ENCODE measurements at places on chromosomes 12 and 14.

GRCh38 chr14:104341532-104342434, 203.4 kb downstream of the KIF26A start:
- DNase-seq: peak; percentile 46

DNA sequence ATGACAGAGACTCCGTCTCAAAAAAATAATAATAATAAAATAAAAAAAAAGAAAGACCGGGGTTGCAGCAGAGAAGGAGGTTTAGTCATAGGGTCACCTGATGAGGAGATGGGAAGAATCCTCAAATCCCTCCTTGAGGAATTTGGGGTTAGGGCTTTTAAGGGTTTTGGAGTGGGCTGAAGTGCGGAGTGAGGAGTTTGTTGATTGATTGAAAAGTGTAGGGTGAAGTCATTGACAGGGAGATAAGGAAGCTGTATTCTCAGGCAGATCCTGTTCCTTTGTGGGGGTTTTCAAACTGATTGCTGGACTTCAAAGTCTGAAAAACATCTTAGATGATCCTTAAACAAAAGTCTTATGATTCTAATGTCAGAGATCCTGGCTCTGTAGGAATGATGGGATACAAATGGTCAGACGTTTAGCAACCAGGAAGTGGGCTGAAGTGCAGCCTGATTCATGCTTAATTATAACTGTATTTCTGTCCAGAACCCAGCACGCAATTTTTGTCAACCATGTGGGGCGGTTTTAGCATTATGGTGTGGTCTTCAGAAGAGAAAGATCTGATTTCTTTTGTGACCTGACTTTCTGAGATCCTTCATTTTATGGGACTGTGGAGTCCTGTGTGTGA, 16.0 kb downstream of the FNTB start:
- peak; percentile 33 for DNase-seq

- DNase-seq: no peak
Measured at GRCh38 chr12:27952510-27952909, 20.0 kb downstream of the PTHLH start.

GRCh38 chr14:77965919-77966435, 166.1 kb downstream of the ADCK1 start:
- DNase-seq: peak; percentile 44

DNA sequence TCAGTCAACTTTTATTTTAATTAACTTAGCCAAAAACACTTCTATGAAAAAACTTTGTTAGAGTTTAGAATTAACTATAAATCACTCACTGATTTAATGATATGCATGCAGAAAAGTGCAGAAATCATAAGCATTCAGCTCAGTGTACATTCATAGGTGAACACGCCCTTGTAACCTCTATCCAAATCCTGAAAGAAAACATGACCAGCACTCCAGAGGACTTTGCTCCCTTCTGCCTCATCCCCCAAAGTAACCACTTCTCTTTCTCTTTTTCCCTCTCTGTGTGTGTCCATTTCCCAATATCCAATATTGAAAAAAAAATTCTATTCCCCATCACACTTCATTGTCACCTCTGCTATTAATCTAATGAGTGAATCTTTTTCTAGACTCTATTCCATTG, 197.1 kb upstream of the FAR2 start:
- no peak for DNase-seq

GRCh38 chr12:123055281-123055766, 74.8 kb downstream of the ARL6IP4 start:
- DNase-seq: peak; percentile 13

DNA sequence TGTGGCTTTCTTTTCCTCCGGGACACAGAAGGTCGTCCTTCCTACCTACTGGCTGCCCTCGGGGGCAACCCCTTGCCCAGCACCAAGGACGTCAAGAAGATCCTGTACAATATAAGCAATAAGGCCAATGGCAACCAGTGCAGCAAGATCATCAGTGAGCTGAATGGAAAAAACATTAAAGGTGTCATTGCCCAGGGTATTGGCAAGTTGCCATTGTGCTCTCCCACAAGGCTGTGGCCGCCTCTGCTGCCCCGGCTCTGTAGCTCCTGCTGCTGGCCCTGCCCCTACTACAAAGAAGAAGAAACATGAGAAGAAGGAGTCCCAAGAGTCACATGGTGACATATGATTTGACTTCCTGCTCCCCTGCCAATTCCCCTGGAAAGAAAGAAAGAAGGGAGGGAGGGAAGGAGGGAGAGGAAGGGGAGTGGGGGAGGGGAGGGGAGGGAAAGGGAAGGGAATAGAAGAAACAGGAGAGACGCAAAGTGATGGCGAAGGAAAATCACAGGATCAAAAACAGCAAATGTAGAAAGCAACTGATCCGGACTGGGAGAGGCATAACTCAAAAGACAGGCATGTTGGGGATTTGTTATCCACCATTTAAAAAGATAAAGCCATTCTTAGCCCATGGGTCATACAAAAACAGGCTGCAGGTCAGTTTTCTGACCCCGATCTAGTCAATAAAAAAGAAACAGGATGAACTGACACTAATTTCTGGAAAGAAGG, 61.3 kb upstream of the RESF1 start:
- peak; percentile 83 for DNase-seq

DNA sequence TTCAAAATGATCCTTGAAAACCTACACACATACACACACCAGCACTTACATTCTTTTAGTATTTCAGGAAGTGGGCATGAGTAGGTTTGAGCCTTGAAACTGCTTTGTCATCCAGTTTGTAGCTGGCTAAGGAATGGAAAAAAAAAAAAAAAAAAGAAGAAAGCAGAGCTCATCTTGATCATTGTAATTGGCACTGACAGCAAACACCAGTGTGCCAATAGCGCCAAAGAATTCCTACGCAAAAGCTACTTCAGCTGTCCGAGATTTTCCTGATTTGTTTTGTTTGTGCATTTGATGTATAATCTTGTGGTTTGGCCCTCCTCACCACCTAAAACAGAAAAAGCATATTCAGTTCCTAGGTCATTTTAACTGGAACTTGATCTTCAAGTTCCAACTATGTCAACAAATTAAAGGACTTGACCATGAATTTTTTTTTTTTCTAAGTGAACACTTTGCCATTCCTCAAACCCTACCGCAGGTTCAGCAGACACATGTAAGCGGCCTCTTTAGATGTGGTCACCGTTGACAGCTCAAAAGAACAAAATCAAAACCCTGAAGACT, 57.3 kb downstream of the FLRT2 start:
- DNase-seq: peak; percentile 60

DNA sequence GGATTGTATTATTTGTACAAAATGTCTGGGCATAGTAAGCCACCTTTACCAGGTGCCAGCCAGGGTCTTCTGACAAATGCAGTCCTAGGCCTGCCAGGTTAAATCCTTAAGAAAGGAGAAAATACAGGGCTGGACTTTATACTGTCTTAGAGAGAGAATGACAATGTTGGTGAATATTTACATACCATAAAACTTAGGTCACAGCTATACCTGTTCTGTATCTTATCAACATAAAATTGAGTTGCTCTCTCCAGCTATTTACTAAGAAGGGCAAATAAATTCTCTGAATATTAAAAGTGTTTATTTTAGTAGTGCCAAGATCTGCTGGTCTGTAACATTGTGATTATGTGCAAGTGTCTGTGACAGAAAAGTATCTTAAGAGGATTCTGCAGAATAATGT, 971.1 kb downstream of the AACS start:
- no peak for DNase-seq

- no peak for DNase-seq
Measured at GRCh38 chr12:79644274-79645234, 46.2 kb downstream of the PAWR start.

DNA sequence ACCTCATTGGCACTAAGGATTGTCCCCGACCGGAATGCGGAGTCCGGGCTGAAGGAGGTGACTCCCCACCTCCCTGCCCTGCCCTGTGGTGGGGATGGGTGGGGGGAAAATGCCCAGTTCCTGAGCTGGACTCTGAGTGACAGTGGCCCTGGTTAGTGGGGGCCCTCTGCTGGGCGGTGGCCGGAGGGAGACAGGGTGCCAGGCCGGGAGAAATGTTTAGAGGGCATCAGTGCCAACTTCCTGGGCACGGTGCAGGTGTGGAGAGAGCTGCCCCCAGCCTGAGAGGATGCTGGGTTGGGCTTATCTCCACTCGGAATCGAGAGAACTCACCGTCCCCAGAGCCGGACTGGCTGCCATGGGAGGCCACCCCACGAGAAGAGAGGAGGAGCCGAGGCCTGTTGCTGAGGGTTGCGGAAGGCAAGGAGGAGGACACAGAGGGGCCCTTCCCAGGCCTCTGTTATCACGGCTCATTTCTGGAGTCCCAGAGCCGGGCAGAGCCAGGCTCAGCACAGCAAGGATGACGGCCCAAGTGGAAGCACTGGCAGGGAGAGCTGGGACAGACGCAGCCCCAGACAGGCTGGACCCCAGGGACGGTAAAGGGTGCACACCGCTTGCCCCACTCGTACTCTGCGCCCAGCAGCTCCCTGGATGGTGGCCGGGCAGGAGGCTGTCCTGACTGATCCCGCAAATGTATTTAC, 156.7 kb downstream of the KIF26A start:
- DNase-seq: no peak

GRCh38 chr12:6383572-6384498, at the start of gene LTBR:
LTBR (plus strand) TSS chr12:6384162; CDS start chr12:6384359, 197 bp downstream.
- DNase-seq: peak; percentile 94

DNA sequence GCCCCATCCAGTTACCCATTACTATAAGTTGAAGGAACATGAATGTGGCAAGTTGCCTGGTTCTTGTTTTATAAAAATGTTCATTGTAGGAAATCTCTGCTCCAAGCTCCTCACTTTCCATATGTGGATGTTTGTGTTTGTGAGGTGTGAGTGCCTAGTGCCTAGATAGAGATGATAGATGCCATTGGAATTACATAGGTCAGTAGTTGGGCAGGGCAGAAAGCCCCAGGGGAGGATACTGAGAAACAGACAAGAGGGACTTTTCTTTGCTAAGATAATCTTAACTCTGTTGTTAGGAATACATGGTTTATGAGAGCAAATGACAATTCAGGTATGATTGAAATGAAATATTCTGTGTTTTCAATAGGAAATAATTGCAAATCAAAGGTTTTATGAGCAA, 226.3 kb upstream of the GRIP1 start:
- no peak for DNase-seq

DNA sequence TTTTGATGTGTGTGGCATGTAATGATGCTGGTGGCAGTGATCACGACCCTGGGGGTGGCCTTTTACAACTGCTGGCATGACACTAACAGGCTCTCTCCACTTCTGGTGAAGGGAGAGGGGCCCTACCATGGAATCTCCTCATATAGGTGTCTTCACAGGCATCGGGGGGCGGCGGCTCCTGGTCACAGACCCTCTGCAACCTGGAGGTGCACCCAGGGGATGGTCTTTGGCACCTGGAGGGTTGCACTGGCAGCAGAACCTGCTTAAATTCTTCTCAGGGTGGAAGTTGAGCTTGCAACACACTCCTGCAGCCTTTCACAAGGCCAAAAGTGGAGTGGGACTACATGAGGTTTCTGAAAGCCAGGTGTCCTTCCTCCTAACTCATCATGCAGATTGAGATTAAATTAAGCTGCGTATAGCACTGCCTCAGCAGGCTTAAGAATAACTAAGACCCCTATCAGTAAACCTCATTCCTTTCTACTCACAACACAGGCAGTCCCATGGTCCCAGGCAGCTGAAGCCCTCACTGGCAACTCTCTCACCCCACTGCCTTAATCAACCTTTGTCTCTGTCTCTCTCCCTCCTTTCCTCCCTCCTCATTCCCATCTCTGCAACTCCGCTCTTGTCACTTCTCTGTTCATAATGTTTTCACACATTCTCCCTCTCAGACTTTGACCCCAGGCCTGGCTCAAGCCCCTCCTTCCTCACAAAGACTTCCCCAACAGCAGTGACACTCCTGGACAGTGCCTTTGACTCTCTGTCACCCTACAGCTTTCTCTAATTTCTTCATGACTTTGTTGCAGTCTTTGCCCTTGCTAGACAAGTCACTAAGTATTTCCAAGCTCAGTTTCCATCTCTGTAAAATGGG, 18.9 kb downstream of the NID2 start:
- no peak for DNase-seq

GRCh38 chr14:100576091-100577085, 10.8 kb downstream of the BEGAIN start:
- no peak for DNase-seq

DNA sequence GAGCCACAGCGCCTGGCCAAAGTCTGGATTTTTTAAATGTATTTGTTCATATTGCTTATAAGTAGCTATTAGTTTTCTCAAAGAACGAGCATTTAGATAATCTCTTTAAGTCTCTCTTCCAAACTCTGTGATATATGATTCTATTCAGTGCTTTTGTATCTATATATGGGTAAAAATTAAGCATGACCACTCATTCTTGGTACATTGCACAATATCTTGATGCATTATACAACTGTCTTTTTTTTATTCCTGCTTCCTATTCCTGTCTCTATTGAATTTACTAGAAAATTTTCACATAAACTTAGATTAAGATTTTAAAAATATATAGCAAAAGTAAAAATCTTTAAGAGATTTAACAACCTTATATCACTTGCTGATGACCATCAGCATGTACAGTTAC, 29.1 kb downstream of the SOCS2 start:
- DNase-seq: no peak

- peak; percentile 48 for DNase-seq
Measured at GRCh38 chr14:65255583-65256461, 153.5 kb upstream of the MAX start.

- peak; percentile 11 for DNase-seq
Measured at GRCh38 chr12:8913702-8914032, 642 bp upstream of the PHC1 start.

DNA sequence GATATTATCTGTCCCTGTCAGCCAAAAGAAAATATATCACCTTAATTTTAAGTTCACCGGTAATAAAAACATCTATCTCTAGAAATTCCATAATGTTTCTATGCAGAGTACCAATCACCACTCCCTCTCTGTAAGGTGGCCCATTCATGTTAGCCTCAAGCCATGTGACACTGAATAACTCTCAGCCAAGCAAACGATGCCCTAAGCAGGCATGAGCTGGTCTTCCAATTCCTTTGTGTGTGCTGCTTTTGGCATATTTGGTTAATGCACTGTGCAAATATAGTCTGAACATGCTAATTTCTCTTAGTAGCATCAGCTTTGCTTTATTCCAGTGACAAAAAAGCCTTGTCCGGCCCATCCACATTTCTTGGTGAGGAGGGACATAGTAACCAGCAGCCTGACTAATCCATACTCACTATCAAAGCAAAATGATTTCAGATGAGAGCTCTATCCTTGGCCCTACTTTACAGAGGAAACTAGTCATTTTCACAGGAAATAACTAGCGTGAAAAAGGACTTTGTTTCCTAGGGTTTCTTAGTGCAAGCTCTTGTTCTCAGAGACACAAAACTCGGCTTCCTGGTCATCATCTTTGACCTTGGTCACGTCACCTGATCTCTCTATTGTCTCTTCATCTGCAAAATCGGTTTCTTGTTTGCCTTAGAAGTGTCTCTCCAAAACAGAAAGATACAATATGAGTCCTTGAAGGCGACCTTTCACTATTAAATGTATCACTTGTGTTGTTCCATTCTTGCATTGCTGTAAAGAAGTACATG, 59.2 kb upstream of the RTRAF start:
- DNase-seq: no peak

- peak; percentile 63 for DNase-seq
Measured at GRCh38 chr12:80556566-80556965, 112.5 kb downstream of the PTPRQ start.

DNA sequence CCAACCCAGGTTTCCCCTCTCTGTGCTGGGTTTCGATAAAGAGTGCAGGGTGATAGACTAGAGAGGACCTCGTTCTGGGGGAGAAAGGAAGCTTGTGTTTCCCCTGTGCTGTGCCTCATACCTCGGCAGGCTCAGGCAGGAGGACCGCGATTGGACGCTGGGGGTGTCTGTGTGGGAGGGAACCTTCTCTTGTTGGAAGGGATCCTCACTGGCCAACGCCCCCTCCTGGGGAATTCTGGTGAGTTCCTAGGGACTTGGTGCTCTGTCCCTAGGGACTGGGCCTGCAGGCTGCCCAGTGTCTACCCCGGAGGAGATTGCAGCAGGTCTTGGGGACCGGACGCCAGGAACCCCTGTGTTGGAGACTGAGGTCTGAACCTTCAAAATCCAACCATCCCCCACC, 157.4 kb upstream of the PRMT8 start:
- no peak for DNase-seq
